Neural crest cell (in vitro differentiated cells): ENCODE measurements at places on chromosomes 12 and 14.

DNA sequence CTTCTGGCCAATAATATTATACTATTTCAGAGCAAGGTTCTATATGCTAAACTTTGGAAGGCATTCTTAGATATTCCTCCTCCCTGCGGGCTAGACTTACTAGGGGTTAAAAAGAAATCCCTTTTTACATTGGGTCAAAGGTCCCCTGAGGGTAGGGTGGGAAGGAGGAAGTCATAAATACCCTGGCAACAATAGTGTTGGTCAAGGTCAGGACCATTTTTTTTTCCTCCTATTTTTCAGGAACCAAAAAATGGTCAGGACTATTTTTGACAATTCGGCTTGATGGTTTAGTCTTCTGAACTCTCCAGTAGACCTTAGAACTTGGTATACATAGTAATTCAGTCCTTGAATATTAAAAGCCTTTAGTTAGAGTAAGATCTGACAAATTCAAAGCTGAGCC lies 4.5 kb upstream of the NANOG start:
- DNase-seq, result no peak

DNA sequence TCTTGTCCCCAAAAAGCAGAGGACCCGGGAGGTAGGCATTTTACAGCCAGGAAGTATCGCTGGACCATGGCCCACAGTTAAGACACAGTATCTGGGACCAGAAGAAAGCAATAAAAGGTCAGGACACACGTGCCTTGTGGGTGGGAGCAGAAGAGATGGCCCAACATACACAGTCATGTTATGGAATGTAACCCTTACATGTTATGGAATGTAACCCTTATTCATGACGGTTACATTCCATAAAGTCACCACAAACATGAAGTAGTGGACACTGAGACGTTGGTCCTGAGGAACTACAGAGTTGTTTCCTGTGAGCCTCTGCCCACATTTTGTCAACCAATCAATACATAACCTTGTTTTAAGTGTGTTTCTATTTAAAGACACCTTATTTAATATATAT lies 285.6 kb upstream of the FKBP4 start:
- DNase-seq, result no peak

- DNase-seq, result no peak
These were observed 239.8 kb upstream of the EGLN3 start for GRCh38 chr14:34190717-34191116.

DNA sequence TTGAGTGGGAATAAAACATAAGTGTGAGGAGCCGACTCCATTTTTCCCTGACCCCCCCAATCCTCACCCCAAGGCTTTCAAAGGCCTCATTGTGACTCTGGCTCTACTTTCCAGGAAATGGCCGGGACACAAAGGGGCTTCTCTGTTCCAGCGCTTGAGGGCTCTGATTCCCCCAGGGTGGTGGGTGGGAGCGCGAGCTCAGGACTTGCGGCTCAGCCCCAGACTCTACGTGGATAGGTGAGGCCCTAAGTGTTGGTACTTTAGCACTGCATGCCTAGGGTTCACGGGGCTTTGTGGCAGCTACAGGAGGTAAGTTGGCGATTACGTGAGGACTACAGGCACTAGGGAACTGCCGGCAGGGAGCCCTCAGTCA lies 553 bp downstream of the CNPY2 start:
- DNase-seq, result peak; percentile 47

DNA sequence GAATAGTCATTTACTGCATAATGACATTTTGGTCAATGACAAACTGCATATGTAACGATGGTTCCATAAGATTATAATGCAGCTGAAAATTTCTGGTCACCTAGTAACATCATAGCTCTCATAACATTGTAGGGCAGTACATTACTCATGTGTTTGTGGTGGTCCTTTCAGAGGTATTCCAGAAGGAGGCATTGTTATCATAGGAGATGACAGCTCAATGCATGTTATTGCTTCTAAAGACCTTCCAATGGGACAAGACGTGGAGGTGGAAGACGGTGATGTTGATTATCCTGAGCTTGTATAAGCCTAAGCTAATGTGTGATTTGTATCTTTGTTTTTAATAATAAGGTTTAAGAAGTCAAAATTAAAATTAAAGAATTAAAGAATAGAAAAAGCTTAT lies 43.8 kb upstream of the TSPAN11 start:
- DNase-seq, result no peak

DNA sequence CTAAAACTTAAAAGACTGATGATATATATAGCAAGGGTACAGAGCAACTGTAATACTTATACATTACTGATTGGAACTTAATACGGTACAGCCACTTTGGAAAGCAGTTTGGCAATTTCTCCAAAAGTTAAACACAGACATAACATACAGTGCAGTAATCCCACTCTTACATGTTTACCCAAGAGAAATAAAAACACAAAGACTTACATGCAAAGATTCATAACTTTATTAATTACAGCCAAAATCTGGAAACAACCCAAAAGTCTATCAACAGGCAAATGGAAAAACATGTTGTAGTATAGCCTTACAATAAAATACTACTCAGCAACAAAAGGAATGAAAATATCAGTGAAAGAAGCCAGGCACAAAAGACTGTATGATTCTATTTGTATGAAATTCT lies 84.6 kb downstream of the GARIN6 start:
- DNase-seq, result no peak

DNA sequence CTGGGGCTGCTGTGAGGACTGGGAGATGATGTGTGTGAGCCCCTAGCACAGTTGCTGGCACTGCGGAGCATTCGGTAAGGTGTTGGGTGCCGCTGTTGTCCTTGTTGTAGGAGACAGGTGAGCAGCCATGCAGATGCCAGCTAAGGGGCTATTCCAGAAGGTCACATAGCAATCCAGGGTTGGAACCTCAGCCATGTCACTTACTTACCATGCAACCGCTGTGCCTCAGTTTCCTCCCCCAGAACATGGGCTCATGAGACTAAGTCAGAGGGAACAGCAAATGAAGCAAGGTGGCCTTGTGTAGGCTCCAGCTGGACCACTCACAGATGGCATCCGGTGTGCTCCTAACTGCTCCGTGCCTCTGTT lies 13.2 kb downstream of the DTX1 start:
- DNase-seq, result no peak

GRCh38 chr12:1595690-1596347 lies 1.4 kb upstream of the FBXL14 start:
- DNase-seq, result no peak

GRCh38 chr14:30558675-30559555 lies at the start of gene G2E3:
Gene G2E3, plus strand, starts transcription at chr14:30559158. Its CDS starts 21,922 bp downstream, at chr14:30581080.
- peak; percentile 76 for DNase-seq

GRCh38 chr12:106452309-106452708 lies 94.8 kb downstream of the POLR3B start:
- no peak for DNase-seq

DNA sequence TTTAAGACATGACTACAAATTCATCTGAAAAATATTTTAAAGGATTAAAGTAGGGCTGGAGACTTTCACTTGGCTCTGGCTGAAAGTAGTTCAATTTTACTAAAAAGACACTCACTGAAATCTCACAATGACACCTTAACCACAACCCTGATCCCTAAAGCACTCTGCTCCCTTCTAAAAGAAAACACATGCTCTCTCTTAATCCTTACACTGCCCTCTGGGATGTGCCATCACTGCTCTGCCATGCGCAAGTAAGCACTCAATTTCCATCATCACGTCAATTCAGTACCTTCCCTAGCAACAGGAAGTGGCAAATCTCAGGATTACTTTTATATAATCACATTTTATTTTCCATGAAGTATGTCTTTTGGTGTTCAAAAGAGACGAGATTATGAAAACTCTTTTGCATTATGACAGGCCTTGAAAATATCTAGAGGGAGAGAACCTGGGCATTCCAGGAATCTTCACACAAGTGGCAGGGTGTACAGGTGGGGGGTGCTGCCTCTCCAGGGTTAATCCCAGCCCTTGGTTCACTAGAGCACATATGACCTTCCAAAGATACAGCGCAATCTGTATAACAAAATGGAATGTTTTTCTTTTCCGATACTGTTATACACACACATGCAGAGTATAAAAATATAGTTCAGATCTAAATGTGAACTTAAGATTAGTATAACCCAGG lies 7.3 kb downstream of the ATG14 start:
- DNase-seq, result no peak

GRCh38 chr14:71488703-71489191 lies 443.5 kb upstream of the RGS6 start:
- DNase-seq, result no peak

GRCh38 chr14:71733210-71733883 lies 198.9 kb upstream of the RGS6 start:
- DNase-seq, result no peak

DNA sequence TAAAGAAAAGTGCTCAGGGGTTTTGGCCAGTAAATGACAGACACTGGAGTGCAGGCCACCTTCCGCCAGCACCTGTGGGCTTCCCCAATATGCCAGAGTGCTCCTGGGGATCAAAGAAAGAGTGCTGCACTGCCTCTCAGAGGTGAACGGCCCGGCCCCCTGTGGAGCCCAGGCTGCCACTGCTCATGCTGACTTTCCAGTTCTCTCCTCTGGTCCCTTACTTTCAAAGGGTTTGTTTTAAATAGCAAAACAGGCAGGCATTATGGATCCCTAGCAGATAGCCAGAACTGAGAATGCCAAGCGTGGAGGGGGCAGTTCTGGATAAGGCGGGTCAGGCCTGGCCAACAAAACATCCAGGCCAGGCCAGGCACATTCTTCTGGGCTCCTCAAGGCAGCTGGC lies 59.6 kb downstream of the MDM2 start:
- DNase-seq, result no peak

GRCh38 chr12:73547421-73547820 lies 990.2 kb upstream of the ATXN7L3B start:
- no peak for DNase-seq

- no peak for DNase-seq
These were observed 115.5 kb downstream of the KIF26A start for GRCh38 chr14:104253901-104254353.

GRCh38 chr12:126607867-126608266 lies 1542.6 kb downstream of the AACS start:
- DNase-seq, result no peak

DNA sequence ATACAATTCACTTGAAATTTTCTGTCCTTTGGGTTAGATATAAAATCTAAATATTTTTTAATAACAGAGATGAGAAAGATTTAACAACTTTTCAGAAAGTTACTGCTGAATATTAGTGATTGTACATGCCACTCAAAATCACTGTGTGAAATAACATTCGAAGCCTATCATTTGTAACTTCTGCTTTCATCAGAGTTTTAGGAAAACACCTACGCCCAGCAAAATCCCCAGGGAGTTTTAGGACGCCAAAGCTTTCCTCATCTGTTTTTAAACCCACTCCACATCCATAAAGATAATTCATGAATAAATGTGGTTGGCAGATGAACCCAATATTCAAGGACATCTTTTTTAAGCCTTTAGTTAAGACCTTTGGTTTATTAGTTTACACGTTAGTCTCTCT lies 23.9 kb downstream of the TC2N start:
- DNase-seq, result no peak

DNA sequence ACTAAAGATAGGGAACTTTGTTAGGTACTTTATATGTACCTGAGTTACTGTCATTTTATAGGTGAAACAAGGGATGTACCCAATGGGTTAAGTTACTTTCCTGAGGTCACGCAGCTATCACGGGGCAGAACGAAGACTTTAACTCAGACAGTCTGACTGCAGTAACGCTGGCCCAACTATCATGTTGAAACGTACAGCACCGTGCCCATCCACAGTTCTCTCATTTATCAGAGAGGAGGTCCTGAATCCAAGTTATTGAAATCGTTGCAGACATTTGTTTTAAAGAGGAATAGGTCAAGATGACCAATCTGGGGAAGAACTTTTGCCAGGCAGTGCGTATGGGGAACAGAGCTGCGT lies 587 bp upstream of the C12orf75 start:
- DNase-seq, result no peak

DNA sequence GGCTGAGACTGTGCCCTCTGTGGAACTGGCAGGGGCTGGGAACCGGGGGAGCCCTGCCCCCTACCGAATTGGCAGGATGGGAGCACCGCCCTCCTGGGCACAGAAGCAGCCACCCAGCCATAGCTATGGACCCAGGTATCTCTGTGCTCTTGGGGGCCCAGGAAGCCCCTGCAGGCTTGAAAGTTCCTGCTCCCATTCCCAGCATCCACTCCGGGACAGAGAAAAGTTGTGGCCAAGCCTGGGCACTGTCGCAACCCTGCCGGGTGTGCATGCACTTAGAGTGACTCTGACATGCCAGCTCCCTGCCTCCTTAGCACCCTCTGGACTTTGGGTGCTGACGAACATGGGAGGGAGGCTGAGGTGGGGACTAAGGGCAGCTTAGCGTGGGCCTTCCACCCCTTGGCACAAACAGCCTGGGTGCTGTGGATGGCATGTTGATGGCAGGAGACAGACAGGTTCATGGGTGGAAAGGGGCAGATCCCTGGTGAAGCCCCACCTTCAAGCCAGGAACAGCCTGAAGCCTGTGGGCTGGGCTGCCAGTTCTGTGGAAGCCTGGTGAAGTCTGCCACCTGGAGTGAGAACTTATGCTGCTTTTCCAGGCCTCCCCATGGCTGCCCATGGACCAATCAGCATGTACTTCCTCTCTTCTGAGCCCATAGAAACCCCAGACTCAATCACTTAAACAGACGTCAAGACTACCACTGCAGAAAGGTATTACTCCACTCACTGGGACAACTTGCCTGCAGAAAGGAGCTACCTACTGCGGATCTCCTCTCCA lies 279.0 kb downstream of the ATXN7L3B start:
- DNase-seq, result no peak

- no peak for DNase-seq
These were observed 473.1 kb downstream of the EGLN3 start for GRCh38 chr14:33477797-33478196.

DNA sequence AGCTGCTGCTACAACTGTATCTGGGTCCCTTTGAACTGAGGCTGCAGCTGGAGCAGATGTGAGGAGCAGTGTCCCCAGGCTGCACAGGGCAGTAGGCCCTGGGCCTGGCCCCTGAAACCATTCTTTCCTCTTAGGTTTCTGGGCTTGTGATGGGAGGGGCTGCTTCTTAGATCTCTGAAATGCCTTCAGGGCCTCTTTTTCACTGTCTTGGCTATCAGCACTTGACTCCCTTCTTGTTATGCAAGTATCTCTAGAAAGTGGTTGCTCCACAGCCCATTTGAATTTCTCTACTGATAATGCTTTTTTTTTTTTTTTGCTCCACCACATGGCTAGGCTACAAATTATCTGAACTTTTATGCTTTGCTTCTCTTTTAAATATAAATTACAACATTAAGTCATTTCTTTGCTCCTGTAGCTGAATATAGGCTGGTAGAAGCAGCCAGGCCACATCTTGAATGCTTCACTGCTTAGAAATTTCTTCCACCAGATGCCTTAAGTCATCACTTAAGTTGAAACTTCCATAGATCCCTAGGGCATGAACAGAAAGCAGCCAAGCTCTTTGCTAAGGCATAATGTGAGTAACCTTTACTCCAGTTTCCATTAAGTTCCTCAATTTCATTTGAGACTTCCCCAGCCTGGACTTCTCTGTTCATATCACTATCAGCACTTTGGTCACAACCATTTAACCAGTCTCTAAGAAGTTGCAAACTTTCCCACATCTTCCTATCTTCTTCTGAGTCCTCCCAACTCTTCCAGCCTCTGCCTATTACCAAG lies 41.1 kb downstream of the ACSM4 start:
- DNase-seq, result no peak

- no peak for DNase-seq
These were observed 235.1 kb upstream of the LRIG3 start for GRCh38 chr12:59155448-59155847.

- no peak for DNase-seq
These were observed 116.5 kb downstream of the RFLNA start for GRCh38 chr12:124411281-124411878.
